Activated naive CD8-positive, alpha-beta T cell treated with anti-CD3 and anti-CD28 coated beads, Interleukin-2, amount 10 ng/mL, durations not matched to agents 7 days and 5 days (primary cell): ENCODE measurements at places on chromosomes 6 and 20. TPM values are rescaled to one million over a fixed set of nuclear protein-coding genes. Genes with fewer than 3 reads are reported as not detected.
A peak's percentile ranks its signal among the peaks of the same experiment; 100 is the strongest.

Gene GJA1
- not detected for total RNA-seq

Gene TSHZ2
- 0.44 TPM for total RNA-seq

Gene PHF3
- 69.5 TPM for total RNA-seq

Gene PLN
- not detected for total RNA-seq

Gene MARCKS
- 2.2 TPM for total RNA-seq

Gene FAM162B
- not detected for total RNA-seq

Gene KIF25
- not detected for total RNA-seq

Gene C20orf202
- 0.26 TPM for total RNA-seq

Gene FABP7
- not detected for total RNA-seq

Gene RPS6KA2
- total RNA-seq, result 3.8 TPM

Gene KCNK17
- total RNA-seq, result not detected

Gene LAMA4
- total RNA-seq, result not detected

Gene RAET1L
- not detected for total RNA-seq

DNA sequence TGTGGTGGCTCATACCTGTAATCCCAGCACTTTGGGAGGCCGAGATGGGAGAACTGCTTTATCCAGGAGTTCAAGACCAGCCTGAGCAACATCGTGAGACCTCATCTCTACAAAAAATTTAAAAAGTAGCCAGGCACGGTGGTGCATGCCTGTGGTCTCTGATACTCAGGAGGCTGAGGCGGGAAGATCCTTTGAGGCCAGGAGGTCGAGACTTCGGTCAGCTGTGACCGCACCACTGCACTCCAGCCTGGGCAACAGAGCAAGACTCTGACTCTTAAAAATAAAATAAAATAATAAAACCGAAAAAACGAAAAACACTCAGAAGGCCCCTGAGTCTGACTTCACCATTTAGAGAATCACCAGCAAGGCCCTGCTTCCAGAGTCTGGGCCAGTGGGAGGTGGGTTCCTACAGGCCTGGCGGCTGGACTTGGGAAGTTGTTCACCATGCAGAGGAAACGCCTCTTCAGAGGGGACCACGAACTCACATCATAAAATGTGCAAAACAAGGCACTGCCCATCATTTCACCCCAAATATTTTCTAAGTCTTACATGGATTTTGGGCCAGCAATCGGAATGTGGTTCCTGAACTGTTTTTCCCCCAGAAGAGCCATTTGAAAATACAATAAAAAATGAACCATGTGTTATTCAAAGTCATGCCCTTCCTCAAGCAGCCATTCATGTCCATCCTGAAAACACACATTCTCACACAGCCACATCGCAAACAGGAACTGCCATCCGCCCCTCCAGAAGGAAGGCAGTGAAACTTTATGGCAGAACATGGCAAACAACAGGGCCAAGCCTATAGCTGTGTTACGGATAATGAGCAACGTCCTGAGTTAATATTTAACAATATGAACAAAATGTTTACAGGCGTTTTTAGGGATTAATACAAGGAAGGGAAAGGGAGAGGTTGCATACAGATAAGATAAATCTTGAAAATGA lies 57.8 kb downstream of the SLC22A23 start:
- no peak overlapping the region for H3K27ac ChIP-seq
- H3K27me3 ChIP-seq, result no peaks in the 10 kb centered on the region
- no peaks in the 10 kb centered on the region for H3K36me3 ChIP-seq
- no peak overlapping the region for H3K4me3 ChIP-seq
- no peak for DNase-seq

GRCh38 chr20:2390951-2391675 lies 10.4 kb downstream of the TGM6 start:
- DNase-seq, result no peak
- H3K36me3 ChIP-seq, result no peaks in the 10 kb centered on the region
- H3K27me3 ChIP-seq, result peaks cover 10% of the 10 kb centered on the region
- H3K27ac ChIP-seq, result no peak overlapping the region
- peaks cover 5% of the 10 kb centered on the region for H3K4me1 ChIP-seq
- H3K4me3 ChIP-seq, result no peak overlapping the region

GRCh38 chr20:9119776-9120175 lies 50.9 kb downstream of the PLCB4 start:
- no peak overlapping the region for H3K27ac ChIP-seq
- H3K4me3 ChIP-seq, result no peak overlapping the region
- no peaks in the 10 kb centered on the region for H3K36me3 ChIP-seq
- no peak for DNase-seq

- H3K27ac ChIP-seq, result no peak overlapping the region
- no peak for DNase-seq
- no peak overlapping the region for H3K4me3 ChIP-seq
- no peaks in the 10 kb centered on the region for H3K36me3 ChIP-seq
- no peaks in the 10 kb centered on the region for H3K27me3 ChIP-seq
These were observed 18.3 kb upstream of the CITED2 start for GRCh38 chr6:139392794-139393193.

- H3K27me3 ChIP-seq, result peaks cover 4% of the 10 kb centered on the region
- peak; percentile 71 for DNase-seq
- H3K36me3 ChIP-seq, result peaks cover 15% of the 10 kb centered on the region
These were observed 258 bp downstream of the PHF10 start for GRCh38 chr6:169723991-169724493.

DNA sequence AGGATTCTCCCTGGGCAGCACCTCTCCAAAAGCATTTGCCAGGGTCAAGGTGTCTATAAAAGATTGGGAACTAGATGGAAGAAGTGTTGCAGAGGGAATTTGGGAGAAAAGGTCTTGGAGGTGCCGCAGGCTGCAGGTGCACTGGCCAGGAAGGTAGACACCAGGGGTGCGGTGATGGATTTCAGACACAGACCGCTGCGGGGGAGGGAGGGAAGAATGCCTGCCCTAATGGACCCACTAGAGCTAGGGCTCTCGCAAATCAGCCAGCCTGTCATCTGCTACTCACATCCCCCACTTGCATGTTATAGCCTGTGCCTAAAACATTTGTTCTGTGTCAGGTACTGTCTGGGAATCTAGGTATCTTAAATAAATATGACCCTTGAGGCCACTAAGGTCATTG lies 193.6 kb upstream of the SLC24A3 start:
- H3K36me3 ChIP-seq, result no peaks in the 10 kb centered on the region
- no peaks in the 10 kb centered on the region for H3K27me3 ChIP-seq
- H3K4me3 ChIP-seq, result no peak overlapping the region
- H3K4me1 ChIP-seq, result no peaks in the 10 kb centered on the region
- no peak for DNase-seq

- peaks cover 2% of the 10 kb centered on the region for H3K27me3 ChIP-seq
- H3K4me1 ChIP-seq, result no peaks in the 10 kb centered on the region
- H3K27ac ChIP-seq, result no peak overlapping the region
- H3K36me3 ChIP-seq, result no peaks in the 10 kb centered on the region
- H3K4me3 ChIP-seq, result no peak overlapping the region
- DNase-seq, result no peak
These were observed 7.2 kb upstream of the PARD6B start for GRCh38 chr20:50724112-50724725.

DNA sequence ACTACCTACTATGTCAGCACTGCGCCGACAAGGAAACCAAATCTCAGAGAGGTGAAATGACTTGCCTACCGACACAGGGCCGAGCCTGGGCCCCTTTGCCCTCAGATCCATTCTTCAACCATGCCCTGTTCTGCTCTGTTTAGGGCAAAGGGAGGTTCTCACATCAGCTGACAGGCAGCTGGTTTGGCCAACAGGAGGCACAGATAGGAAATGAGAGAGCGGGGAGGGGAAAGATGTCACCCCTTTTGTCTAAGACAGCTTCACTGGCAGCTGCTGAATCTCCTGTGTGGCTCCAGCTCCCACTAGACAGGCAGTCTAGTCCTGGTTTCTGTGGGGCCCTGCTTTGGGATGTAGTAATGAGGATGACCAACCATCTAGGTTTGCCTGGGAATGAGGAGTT lies 158.7 kb downstream of the TMEM200A start:
- peaks cover 23% of the 10 kb centered on the region for H3K4me1 ChIP-seq
- no peak for DNase-seq
- H3K27ac ChIP-seq, result peak overlapping the region; percentile 79
- no peaks in the 10 kb centered on the region for H3K27me3 ChIP-seq
- no peak overlapping the region for H3K4me3 ChIP-seq

DNA sequence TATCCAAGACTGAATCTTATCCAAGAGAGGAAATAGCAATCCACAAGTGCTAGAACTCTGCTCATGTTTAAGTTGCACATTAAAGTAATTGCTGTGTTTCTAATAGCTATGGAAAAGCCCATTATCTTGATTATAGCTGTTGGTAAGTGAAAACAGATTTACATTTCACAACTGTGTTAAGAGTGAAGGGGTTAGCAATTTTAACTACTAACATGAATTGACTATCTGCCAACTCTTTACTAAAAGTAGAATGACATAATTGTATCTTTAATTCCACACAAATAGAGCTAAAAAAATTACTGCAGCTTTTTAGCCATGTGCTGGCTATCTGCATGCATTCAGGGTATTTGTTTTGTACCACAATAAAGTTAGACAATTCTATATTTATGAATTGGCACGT lies 277.9 kb upstream of the IRAK1BP1 start:
- no peak for DNase-seq
- H3K27me3 ChIP-seq, result no peaks in the 10 kb centered on the region
- H3K36me3 ChIP-seq, result no peaks in the 10 kb centered on the region

DNA sequence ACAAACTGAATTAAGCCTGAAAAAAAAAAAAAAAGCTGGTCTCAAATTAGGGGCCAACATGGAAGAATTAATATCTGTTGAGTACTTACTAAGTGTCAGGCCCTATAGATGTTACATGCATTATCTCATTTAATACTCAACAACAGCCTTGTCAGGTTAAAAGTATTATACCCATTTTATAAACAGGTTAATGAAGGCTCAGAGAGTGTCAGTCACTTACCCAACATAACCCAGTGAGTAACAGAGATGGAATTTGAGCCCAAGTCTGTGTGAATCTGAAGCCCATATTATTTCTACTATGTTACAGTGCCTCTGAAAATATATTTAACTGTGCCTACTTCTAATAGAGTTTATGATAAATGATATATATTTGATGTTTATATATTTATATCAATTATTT lies 11.3 kb upstream of the EIF2S2 start:
- H3K4me1 ChIP-seq, result peaks cover 15% of the 10 kb centered on the region
- H3K4me3 ChIP-seq, result no peak overlapping the region
- no peaks in the 10 kb centered on the region for H3K36me3 ChIP-seq
- H3K27ac ChIP-seq, result no peak overlapping the region

- no peak for DNase-seq
- no peak overlapping the region for H3K4me3 ChIP-seq
- peaks cover 15% of the 10 kb centered on the region for H3K36me3 ChIP-seq
These were observed 369.0 kb downstream of the SYNE1 start for GRCh38 chr6:152267967-152268845.

GRCh38 chr6:34462551-34462971 lies 3.3 kb upstream of the PACSIN1 start:
- H3K4me1 ChIP-seq, result peaks cover 5% of the 10 kb centered on the region
- H3K27me3 ChIP-seq, result peaks cover 40% of the 10 kb centered on the region
- H3K27ac ChIP-seq, result no peak overlapping the region
- no peak for DNase-seq

DNA sequence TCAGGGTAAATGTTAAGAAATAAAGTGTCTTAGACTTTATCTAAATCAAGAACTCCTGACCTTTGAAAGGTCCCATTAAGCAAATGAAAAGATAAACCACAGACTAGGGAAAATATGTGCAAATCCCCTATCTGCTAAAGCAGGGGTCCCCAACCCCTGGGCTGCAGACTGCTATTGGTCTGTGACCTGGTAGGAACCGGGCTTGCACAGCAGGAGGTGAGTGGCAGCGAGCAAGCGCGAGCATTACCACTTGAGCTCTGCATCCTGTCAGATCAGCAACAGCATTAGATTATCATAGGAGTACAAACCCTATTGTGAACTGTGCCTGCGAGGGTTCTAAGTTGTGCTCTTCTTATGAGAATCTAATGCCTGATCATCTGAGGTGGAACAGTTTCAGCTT lies 42.4 kb downstream of the LCA5 start:
- H3K36me3 ChIP-seq, result no peaks in the 10 kb centered on the region
- H3K27ac ChIP-seq, result no peak overlapping the region
- no peaks in the 10 kb centered on the region for H3K4me1 ChIP-seq
- H3K4me3 ChIP-seq, result no peak overlapping the region

DNA sequence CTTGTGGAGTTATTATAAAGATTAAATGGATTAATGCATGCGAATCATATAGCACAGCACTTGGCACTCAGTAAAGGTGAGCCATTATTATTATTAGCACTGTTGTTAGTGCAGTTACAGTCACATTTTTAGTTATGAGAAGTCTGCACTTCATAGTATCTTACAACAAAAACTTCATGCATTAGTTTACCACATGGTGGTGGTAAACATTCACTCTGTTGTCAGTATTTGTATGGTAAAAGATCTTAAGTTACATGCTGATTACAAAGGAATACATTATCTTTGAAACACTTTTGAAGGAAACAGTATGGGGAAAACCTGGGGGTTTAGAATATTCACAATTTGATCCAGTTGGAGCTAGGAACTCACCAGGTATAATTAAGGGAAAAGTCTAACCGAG lies 20.8 kb downstream of the TMEM14A start:
- peaks cover 4% of the 10 kb centered on the region for H3K36me3 ChIP-seq
- no peak for DNase-seq
- H3K4me1 ChIP-seq, result no peaks in the 10 kb centered on the region
- peaks cover 2% of the 10 kb centered on the region for H3K27me3 ChIP-seq
- H3K4me3 ChIP-seq, result no peak overlapping the region

GRCh38 chr6:155030148-155030720 lies 35.1 kb downstream of the TIAM2 start:
- DNase-seq, result no peak
- no peaks in the 10 kb centered on the region for H3K4me1 ChIP-seq
- no peaks in the 10 kb centered on the region for H3K36me3 ChIP-seq
- H3K27ac ChIP-seq, result no peak overlapping the region
- H3K4me3 ChIP-seq, result no peak overlapping the region
